ENCODE measurements at places on chromosomes 4 and X.
A peak's percentile ranks its signal among the peaks of the same experiment; 100 is the strongest.

DNA sequence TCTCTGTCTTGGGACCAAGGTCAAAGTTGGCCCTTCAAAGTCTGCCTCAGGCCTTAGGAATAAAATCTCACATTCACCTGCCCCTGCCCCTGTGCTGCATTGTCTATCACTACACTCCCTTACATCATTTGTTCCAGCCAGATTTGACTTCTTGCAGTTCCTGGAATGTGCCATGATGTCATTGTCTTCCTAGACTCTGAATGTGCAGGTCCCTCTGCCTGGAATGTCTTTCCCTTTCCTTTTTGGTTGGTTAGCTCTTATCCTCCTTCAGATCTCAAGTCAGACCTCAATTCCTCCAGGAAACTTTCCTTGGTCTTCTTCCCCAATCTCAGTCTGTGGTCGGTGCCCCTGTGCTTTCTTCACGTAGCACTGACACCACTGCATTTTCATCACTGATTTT is 67.7 kb upstream of the EFNB1 start:
- DNase-seq = no peak

DNA sequence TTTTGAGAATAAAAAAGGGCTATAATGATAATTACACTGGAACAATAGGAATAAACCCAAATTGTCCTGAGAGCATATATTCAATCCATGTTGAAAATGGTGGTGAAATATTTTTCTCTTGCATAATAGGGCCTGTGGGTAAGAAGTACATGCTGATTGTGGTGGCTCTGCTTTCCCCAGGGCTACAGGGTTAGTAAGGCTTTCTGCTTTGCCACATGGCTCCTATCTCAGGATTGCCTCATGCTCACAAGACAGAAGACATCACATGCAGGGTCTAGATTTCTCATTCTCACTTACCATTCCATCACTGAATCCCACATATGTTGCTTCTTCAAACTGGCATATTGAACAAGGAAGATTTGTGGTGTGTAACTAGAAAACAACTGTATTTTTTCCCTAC is 12.4 kb upstream of the VEGFC start:
- peak; percentile 71 for DNase-seq

- no peak for DNase-seq
These were observed 41.2 kb downstream of the PRDM5 start for GRCh38 chr4:120881351-120881750.

DNA sequence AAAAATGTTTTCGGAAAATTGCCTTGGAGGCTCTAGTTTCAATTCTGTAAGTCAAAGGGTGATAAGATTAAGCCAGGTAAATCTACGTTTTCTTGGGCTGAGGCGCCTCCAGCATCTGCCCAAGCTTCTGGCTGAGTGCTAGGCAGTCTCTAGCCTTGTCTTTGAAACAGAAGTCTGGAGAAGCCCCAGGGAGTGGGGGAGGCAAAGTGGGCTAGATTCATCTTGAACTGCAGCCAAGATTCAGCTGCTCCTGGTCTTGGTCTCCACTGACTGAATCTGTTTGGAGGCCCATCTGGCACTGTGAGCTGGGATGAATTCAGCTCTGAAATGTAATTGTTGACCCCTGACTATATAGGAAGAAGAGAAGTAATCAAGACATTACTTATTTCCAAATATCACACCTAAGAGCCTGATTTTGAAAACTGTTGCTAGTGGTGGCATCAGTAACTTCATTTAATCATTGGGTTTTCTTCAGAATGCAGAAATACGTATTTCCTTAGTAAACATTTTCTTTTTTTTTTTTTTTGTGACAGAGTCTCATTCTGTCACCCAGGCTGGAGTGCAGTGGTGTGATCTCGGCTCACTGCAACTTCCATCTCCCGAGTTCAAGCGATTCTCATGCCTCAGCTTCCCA is 187.3 kb upstream of the LEF1 start:
- no peak for DNase-seq

- DNase-seq = no peak
These were observed 500 bp downstream of the GAR1 start for GRCh38 chr4:109816082-109816442.

DNA sequence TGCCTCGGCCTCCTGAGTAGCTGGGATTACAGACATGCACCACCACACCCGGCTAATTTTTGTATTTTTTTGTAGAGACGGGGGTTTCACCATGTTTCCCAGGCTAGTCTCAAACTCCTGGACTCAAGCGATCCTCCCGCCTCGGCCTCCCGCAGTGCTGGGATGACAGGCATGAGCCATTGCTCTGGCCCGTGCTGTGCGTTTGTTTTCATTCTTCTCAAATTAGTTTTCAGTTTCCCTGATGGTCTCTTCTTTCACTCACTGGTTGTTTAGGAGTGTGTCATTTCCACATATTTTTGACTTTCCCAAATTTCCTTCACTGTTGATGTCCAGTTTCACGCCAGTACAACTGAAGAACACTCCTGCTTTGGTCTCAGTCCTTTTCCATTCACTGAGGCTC is 31.8 kb downstream of the SH3TC1 start:
- no peak for DNase-seq

- DNase-seq = no peak
These were observed 139.7 kb downstream of the MAML3 start for GRCh38 chr4:140014284-140014683.

DNA sequence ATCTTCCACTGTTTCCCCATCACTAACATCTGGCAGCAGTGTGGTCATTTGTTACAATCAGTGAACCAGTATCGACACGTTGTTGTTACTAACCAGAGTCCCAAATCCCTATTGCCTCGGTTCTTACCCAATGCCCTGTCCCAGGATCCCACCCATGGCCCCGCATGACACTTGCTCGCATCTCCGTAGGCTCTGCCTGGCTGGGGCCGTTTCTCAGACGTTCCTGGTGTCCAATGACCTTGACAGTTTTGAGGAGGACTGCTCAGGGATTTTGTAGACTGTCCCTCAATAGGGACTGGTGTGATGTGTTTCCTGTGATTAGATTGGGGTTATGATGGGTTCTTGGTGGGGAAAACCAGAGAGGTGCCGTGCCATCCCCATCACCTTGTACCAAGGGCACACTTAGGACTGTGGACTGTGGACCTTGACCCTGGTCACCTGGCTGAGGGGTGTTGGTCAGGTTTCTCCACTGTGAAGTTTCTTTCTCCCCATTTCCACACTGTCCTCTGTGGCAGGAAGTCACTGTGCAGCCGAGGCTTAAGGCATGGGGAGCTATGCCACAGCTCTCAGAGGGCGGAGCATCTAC is 108.4 kb downstream of the ADRA2C start:
- DNase-seq = no peak

GRCh38 chr4:185205697-185206342 is 2.0 kb upstream of the CFAP97 start:
- DNase-seq = no peak

- no peak for DNase-seq
These were observed 7.0 kb upstream of the FGFBP1 start for GRCh38 chr4:15945516-15945915.

DNA sequence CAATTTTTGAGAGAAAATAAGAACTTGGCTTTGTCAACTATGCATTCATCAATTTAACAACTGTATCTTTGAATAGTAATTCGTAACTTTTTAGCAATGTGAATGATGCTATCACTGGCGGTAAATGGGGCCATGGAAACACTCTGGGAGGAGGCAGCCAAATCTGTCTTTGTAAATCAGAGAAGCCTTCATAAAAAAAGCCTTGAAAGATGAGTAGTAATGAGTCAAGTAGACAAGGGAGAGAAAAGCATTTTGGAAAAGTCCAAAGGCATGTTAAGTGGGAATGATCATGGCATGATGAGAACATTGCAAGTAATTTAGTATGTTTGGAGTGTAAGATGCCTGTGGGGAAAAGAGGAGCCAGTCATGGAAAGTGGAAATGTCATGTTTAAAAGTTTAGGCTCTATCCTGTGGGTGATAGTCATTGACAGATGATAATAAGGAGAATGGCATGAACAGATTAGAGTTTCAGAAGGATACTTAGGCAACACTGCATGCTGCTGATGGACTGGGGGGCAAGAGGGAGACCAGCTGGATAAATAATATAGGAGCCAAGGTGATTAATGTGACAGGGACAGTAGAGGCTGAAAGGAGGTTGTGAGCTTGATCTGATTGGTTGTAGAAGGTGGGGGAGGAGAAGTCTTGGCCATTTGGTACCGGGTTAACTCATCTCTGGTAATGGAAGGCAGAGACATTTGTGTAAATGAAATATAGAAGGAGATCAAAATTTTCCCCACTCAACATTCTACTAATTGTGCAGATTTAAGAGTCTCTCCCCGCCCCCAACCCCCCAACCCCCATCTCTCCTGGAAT is 16.3 kb downstream of the SPRY1 start:
- no peak for DNase-seq

GRCh38 chr4:61440321-61440720 is 240.2 kb downstream of the ADGRL3 start:
- DNase-seq = no peak

DNA sequence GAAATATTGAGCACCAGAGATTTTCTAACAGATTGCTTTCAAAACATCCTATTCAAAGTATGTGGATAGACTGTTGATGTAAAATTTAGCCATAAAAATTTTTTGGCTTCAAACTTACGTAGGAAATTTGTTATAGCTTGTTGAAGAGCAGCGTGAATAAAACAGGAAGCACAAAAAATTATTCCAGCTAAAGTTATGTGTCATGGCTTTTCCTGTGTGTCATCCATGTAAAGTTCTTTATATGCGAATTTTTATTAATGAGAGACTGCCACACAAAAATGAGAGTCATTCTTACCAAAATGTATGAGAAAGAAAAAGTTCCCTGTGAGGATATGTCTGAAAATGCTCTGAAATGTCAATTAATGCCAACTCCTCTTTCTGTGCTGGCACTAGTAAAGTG is 19.5 kb downstream of the EPGN start:
- DNase-seq = no peak

DNA sequence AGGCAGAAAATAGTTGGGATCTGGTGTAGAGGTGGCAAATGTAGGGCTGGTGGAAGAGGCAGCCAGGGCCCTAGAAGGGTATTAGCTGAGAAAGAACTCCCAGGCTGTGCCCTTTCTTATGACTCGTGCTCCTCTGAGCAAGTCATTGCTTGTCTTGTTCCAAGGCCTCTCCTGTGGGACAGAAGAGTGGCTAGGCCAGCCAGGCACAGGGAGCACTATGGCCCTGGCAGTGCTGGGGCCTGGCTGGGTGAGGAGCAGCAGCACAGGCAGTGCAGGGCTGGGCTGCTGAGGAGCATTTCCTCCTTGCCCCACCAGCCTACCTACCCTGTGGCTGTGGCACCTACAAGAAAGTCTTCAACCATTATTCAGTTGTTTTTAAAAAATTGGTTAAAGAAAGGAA is 298.5 kb upstream of the NR3C2 start:
- DNase-seq = no peak

GRCh38 chr4:40763228-40763716 is 13.5 kb downstream of the NSUN7 start:
- peak; percentile 5 for DNase-seq

- DNase-seq = no peak
These were observed 72.6 kb downstream of the TMEM131L start for GRCh38 chr4:153538487-153539357.

DNA sequence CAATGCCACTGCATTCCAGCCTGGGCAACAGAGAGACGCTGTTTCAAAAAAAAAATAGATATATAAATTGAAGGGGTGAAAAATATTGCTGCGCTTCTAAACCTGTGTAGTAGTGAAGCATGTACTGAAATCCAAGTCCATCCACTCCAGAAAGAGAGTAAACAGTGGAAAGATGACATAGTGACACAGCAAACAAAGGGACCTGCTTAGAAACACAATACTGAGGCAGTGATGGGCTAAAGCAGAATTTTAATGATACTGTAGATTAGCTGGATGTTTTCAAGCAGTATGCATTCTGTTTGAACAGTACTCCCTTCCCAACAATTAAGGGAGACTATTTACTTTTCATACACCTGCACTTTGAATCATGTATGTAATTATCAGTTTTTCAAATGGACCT is 42.5 kb downstream of the TFDP3 start:
- no peak for DNase-seq
